PC-9 (cell line): ENCODE measurements at places on chromosomes 7 and 10. TPM values are rescaled to one million over a fixed set of nuclear protein-coding genes. Genes with fewer than 3 reads are reported as not detected.
A peak's percentile ranks its signal among the peaks of the same experiment; 100 is the strongest.

The SLC13A4 gene
- total RNA-seq, result not detected in 2 replicates

The ELFN1 gene
- total RNA-seq, result 0.09 and 0.13 TPM in 2 replicates

The OR2A42 gene
- not detected in 2 replicates for total RNA-seq

The IFIT1 gene
- total RNA-seq, result 3.4 TPM in 2 replicates

The DHX32 gene
- 50.4 and 51.0 TPM in 2 replicates for total RNA-seq

The IL15RA gene
- total RNA-seq, result 15.5 TPM in 2 replicates

The GPR26 gene
- total RNA-seq, result not detected in 2 replicates

The HOXA13 gene
- total RNA-seq, result 0.35 and 0.40 TPM in 2 replicates

The AEBP1 gene
- total RNA-seq, result 0.33 and 0.98 TPM in 2 replicates

DNA sequence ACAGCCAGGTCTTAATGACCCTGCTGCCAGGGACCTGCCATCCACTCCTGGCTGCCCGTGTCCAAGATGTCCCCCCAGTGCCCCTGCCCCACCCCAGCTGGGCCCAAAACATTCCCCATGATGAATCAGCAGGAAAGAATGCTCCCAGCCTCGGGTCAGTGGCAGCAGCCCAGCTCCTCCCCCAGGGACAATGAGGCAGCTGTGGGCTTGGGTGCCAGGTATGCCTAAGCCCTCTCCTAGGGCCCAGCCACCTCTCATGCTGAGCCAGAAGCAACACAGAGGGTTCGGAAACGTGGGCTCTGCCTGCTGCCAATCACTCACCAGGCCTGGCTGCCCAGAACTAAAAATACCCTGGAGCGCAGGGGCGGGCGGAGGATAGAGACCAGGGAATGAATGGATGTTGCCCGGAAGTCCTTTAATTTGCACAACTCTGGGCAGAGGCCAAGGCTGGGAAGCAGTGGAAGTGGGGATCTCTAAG lies 1.5 kb upstream of the LOXL4 start:
- DNase-seq, result peak; percentile 88

DNA sequence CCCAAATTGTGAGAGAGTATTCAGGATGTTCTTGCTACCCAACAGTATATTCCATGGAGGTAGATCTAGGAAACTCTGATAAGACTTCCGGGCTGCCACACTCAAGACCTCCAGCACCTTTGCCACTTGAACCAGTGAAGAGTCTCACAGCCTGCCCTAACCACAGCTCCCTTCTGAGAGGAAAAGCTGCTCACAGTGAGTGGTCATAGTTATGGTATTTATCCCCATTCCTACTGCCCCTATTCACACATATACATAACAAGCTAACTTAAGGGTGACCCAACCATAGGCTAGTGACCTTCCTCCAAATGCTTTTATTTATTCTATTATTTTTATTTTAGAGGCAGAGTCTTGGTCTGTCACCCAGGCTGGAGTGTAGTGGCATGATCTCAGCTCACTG lies 156.3 kb downstream of the PTEN start:
- DNase-seq, result no peak

GRCh38 chr10:96468845-96469244 lies 44.9 kb downstream of the TLL2 start:
- DNase-seq, result no peak

DNA sequence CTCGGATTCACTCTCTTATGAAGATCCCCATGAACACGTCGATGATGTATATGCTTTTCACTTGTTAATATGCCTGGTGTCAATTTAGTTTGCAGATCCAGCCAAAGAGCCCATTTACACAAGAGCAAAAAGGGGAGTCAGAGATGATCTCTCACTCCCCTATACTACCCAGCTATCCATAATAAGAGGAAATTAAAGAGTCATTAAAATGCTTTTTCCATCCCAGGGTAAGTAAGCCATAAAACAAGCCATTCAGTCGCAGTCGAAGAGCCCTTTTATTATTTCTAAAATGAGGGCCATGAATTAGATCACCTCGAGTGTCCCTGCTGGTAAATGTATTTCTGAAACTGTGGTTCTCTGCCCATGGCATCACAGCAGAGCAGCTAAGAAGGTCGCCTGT lies 41.2 kb downstream of the CHCHD3 start:
- no peak for DNase-seq

- DNase-seq, result peak; percentile 59
These were observed 598 bp upstream of the ZEB1 start for GRCh38 chr10:31318382-31318853.

- DNase-seq, result no peak
These were observed 26.8 kb downstream of the GOT1 start for GRCh38 chr10:99403674-99404073.

GRCh38 chr10:110872984-110873923 lies 1.5 kb downstream of the PDCD4 start:
- DNase-seq, result no peak

DNA sequence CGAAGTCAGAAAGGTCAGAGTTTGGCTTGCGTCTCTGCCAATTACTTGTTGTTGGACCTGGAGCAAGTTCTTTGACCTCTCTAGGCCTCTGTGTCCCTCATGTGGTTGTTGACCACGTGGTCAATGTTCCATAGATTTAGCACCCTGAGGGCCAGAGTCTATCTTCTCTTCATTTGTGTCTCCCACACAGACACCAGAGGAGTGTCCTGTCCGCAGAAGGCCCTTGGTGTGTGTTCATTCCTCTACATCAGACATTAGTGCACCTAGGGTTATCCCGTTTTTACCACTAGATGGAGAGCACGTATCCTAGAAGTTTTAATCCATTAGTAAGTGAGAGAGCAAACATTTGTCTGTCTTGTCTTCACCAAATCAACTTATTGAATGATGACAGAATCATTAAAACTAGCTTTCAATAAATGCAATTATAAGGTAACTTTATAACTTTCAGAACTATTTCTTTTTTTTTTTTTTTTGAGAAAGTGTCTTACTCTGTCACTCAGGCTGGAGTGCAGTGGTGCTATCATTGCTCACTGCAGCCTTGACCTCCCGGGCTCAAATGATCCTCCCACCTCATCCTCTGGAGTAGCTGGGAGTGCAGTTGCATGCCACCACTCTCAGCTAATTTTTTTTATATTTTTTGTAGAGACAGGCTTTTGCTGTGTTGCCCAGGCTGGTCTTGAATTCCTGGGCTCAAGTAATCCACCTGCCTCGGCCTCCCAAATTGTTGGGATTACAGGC lies 122.5 kb upstream of the ANKRD1 start:
- DNase-seq, result no peak

DNA sequence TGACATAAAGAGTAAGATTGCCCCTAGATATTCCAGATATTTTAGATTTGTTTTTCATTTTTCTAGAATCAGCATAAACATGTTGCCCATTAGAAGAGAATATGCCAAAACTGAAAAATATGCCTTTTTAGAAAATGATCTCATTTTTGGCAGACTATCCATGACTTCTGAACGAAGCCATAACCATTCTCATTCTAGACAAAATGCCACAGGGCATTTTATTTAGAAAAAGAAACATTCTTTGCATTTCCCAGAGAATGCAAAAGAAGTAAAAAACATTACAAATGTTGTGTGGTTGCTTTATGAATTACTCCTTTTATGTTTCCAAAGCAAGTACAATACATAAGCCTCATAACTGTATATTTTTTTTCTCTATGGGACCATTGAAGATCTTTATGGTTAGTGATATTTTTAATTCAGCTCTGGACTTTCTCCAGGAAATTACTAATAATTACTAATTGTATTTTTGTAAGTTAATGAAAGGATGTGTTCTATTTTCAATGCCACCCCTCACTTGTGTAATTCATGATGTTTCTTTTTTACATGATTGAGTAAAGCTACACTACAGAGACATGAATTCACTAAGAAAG lies 109.6 kb upstream of the SEM1 start:
- no peak for DNase-seq

DNA sequence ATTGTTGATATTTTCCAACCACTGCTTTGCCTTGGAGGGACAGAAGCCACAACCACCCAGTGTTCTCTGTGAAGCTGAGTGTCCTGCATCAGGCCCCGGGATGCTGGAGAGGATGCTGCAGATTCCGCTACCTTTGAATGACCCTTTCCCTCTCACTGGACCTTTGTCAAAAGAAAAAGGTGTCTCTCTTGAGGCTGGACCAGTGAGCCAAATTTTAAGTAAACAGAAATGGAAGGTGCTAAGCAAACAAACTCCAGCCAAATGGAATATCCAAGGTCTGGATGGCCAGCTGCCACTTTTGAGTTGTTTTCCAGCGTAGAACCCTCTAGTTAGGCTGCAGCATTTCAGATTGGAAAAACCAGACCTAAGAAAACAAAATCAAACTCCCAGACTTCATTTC lies 145.5 kb downstream of the TRIL start:
- DNase-seq, result no peak

- DNase-seq, result no peak
These were observed 374.4 kb downstream of the PAXIP1 start for GRCh38 chr7:154628556-154628955.

GRCh38 chr10:17792991-17793390 lies 16.2 kb upstream of the MRC1 start:
- DNase-seq, result no peak

DNA sequence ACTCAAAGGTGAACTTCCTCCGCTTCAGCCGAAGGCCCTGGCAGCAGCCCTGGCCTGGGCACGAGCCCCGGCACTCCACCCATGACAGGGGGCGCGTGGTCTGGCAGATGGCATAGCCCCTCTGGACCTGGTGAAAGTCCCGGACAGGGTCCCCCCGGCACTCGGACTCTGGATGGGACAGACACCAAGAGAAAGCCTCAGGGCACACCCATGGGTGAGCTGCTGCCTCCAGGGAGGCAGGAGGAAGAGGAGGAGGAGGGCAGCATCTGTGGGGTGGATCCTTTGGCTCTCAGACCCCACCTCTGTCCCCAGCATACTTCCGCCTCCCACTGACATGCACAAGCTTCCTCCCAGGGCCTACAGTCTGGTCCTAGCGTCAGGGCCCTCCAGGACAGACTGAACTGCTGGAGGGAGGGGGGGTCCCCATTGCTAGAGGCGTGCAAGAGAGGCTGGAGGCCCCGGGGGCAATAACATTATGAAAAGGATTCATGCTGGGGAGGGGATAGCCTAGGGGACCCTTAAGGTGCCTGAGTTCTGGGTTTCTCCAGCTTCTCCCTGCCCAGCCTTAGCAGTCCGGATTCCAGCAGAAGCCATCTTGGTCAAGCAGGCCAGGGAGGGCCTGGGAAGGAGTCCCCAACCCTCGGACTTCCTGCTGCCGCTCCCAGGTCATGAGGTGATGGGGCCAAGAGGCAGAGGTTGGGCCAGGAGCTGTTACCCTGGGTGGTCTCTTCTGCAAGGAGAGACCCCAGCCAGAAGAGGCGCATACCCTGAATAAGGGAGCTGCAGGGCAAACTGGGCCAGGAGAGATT lies 169.3 kb downstream of the LCOR start:
- DNase-seq, result no peak

- no peak for DNase-seq
These were observed 154.9 kb downstream of the SDHAF3 start for GRCh38 chr7:97272237-97272975.

GRCh38 chr7:15602236-15602635 lies 40.4 kb upstream of the AGMO start:
- peak; percentile 10 for DNase-seq

- DNase-seq, result no peak
These were observed 194.4 kb downstream of the PLXNA4 start for GRCh38 chr7:132381742-132382472.

GRCh38 chr7:96720843-96721242 lies 11.2 kb upstream of the SEM1 start:
- peak; percentile 81 for DNase-seq

DNA sequence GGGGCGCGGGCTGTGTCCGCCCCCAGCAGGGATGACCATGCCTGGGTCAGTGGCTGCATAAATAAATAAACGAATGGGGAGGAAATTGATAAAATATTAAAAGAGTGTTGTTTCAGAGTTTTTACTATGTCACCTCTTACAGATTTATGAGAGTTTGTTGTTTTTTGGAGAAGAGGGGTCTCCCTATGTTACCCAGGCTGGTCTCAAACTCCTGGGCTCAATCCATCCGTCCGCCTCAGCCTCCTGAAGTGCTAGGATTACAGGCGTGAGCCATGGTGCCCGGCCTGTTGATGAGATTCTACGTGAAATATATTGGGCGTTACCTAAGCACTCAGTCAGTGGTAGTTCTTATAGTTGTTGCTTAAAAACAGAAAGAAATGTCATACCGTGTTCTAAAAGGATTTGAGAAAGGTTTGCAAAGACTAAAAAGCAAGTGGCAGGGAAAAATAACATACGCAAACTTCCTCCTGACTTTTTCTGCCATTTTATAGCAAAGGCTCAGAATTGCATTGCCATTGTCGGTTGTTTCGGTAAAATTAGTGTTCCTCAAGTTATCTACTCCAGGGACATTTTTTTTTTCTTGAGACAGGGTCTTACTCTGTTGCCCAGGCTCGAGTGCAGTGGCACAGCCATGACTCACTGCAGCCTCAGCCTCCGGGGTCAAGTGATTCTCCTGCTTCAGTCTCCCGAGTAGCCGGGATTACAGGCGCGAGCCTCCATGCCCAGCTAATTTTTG lies 39.5 kb upstream of the FOXK1 start:
- DNase-seq, result peak; percentile 22

DNA sequence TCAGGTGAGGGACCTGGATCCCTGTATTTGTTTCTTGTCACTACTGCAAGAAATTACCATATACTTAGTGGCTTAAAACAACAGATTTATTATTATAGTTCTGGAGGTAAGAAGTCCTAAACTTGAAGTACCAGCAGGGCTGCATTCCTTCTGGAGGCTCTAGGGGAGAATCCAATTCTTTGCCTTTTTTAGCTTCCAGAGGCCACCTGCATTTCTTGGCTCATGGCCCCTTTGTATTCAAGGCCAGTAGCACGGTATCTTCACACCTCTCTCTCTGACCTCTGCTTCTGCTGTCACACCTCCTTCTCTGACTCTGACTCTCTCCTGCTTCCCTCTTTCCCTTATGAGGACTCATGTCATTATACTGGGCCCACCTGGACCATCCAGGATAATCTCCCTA lies 2.2 kb upstream of the LHPP start:
- DNase-seq, result peak; percentile 53

- DNase-seq, result no peak
These were observed 74.7 kb downstream of the CXCL12 start for GRCh38 chr10:44309939-44310761.

DNA sequence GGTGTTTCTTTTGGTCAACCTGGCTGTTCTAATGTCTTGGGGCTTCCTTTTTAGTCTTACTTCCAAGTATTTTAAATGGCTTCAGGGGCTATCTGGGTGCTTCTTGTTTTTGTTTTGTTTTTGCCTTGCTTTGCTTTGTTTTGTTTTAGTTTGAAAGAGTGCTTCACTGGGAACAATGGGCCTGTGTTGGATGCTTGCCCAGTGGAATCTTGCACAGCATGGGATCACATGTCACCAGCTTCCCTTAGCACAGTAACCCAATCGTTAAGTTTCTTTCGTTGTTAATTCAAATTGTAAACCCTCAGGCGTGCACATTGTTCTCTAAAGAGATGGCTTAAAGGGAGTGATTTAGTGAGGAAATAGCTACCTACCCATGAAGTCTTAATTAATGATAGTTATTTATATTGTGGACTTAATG lies 8.9 kb downstream of the COL17A1 start:
- DNase-seq, result no peak

- no peak for DNase-seq
These were observed 57.1 kb upstream of the KMT2E start for GRCh38 chr7:104956753-104957450.

DNA sequence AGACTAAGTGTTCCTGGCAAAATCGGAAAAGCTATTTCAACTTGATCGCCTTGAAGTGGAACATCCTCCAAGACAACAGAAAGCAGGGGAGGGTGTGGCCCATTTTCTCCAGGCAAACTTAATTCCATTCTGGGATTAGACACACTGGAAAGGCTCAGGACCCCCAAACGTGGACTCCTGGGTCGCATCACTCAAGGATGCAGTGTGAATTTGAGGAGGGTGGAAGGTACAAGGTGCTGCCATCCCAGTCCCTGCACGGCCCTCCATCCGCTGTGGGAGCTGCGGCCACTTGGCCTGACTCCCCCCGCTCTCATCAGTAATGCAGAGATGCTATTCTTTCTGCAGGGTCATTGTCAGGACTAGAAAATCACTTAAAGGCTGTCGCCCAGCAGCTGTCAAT lies 2.4 kb downstream of the CNPY1 start:
- no peak for DNase-seq
